Forelimb muscle (tissue), 1 donor: ENCODE measurements at places on chromosomes 7 and 10.

DNA sequence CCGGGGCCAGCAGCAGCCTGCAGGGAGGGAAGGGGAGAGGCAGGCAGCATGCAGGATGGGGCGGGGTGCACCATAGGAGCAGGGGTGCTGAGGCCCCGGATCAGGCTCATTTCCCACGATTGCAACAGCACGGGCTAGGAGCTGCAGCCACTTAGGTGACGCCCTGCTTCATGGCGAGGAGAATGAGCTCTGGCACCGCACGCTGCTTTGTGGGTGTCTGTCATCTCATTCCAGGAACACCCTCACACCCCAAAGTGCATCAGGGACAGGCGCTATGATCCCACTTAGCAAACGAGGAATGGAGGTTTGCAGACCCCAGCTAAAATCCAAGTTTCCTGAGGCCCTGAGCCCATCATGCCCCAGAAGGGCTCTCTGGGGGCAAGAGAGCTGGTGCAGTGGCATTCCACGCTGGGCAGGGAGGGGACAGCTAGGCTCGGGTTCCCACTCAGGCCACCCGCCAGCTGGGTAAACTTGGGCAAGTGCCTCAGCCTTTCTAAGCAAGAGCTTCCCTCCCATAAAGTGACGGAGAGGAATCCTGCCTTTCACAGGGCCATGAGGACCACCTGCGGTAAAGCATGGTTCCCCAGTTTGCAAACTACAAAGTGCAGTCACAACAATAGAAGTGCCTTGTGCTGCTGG is 9.3 kb downstream of the KCNH2 start:
- DNase-seq: no peak

- DNase-seq: no peak
Observed at GRCh38 chr7:112138938-112139337, 67.3 kb downstream of the DOCK4 start.

DNA sequence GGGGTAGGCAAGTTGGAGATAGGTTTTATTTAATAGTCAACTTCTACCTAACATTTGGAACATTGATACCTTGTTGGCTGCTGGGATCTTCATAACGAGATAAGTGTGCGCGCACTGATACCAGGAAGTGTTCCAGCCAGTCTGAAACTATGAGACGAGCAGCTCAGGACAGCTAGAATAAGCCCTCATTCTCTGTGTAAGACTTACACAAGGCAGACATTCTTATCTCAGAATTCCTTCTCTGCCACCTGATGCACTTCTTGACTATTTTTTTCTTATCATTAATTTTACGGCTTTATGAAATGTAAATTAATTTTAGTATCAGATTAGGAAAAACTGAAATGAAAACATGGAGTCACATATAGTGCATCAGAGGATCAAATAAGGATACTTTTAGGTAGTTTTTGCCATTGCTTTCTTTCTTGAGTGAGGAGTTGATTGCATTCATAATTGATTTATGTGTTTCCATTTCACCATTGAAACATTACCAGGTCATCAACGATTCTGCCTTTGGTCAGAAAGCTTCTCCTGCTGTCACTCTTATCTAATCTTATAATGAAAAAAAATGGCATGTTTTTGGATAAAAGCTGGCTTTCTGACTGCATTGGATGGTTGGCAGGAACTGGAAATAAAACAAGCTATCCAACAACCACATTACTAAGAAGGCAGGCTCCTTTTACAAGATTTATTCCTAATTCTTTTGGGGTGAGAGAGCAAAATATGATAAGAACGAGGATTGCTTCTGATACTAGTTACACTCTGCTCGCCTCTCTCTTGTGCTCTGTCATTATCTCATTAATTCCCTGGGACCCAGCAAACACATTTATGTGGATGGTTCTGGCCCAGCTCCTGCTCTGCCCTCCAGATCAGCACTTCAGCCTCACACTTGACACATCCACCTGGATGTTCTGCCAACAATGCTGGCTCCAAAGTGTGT is 40.4 kb upstream of the ABCB5 start:
- no peak for DNase-seq

GRCh38 chr7:114182837-114183236 is 231.8 kb upstream of the FOXP2 start:
- no peak for DNase-seq

- DNase-seq: no peak
Observed at GRCh38 chr10:102408131-102408727, 10.4 kb downstream of the PSD start.

GRCh38 chr10:17026686-17027485 is 102.7 kb downstream of the CUBN start:
- no peak for DNase-seq

DNA sequence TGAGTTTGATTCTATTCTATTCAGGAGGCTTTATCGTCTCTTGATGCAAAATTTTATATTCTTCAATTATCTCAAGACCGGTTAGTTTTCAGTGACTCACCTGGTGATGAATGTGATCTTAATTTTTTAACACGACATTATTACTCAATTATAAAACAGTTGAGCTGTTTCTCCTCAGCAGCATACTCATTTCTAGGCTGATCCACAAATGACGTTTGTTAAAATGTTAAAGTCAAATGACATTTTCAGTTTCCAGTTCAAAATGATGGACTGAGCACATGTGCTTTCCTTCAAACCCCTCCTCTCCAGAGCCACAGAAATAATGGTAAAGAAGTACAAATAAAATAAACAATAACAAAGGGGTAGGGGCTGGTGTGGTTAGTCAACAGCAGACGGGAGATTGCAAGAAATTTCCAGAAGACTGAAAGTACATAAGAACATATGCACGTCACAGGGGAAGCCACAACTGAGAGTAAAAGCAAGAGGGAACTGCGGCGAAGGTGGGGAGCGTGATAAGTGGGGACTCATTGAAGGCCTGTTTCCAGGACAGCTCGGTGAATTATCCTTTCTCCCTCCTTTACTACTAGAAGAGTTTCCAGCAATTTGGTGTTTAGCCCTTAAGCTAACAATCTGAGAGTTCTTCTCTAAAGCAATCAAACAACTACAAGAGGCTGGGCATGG is 10.9 kb downstream of the MACROH2A2 start:
- no peak for DNase-seq

GRCh38 chr10:69044546-69044945 is 43.4 kb upstream of the SRGN start:
- no peak for DNase-seq

DNA sequence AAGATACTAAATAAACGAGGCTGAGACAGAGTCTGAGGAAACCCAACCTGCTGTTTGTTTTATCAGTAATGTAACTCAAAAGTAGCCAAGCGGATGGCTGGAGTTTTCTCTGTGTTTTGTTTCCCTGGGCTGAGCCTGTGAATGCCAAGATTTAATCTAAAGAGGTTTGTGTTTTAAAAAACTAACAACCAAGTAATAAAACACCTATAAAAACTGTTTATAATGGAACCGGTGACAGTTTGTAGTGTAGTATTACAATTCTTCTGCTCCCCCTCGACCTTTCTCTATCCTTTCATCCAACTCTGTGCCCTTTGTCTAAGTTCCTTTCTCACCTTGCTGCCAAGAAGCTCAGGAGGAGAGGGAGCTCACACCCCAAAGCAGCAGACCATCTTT is 2.6 kb upstream of the KAT6B start:
- no peak for DNase-seq

DNA sequence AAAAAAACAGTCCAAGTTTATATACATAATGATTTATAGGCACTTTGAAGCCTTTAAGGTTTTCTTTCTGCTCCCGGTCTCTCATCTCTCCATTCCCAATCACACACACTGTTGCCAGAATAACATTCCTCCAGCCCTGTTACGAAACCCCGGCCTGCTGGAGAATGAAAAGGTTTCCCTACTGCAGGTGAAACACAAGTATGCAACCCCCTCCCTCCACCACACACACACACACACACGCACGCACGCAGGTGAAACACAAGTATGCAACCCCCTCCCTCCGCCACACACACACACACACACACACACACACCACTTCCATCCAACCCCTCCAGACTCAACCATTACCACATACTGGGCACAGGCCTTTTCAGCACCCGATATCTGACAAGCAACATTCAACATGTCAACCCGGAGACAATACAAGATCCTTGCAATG is 87.5 kb downstream of the PARD3 start:
- no peak for DNase-seq

DNA sequence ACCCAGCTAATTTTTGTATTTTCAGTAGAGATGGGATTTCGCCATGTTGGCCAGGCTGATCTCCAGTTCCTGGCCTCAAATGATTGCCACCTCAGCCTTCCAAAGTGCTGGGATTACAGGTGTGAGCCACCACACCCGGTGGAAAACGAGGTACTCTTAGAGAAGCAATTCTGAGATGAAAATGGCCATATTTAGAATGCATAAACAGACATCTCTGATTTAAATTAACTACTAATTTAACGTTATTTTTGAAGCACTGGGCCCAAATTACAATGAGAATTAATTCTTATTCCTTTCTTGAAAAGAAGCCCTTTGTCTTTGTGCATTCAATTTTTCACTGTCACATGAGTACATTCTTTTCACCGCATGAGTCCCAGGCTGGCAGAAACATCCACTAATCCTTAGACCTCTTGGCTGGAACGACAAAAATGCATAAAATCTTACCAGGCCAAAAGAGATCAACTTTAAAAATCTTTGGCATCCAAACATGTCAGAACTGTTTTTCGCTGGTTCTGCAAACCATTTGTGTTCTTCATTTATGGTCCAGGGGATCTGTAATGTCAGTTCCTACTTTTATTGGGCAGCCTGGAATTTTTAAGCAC is 60.1 kb upstream of the CAPZA2 start:
- no peak for DNase-seq

DNA sequence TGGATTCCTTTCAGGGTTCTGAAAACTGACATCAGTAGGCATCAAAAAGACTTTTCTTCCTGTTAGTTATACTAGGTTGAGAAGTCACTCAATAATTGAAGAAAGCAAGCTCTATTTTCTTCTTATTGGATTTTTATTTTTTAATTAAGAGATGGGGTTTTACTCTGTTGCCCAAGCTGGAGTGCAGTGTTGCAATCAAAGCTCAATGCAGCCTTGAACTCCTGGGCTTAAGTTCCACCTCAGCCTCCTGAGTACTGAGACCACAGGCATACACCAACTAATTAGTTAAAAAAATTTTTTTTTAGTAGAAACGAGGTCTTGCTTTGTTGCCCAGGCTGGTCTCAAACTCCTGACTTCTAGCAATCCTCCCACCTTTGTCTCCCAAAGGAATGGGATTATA is 28.0 kb downstream of the PIP4K2A start:
- no peak for DNase-seq

GRCh38 chr10:33015761-33016547 is 57.9 kb upstream of the ITGB1 start:
- no peak for DNase-seq

DNA sequence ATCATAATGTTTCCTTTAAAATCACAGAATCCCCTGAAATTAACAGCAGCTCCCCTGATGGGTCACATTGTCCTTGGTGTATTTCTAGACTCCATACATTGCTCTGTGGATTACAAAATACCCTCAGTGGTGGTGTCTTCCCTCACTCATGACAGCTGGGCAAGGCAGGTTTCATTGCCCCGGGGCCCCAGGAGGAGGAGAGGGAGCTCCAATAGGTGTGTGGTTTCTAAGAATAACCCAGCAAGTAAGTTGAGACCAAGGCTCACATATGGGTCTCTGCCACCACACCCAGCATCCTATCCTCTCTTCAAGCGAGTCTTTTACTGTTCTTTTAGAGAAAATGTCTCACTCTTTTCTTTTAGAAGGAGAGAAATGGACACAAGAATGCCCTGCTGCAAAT is 63.6 kb downstream of the PKD1L1 start:
- DNase-seq: no peak

- no peak for DNase-seq
Observed at GRCh38 chr10:9554321-9554720, 1463.4 kb upstream of the CELF2 start.

GRCh38 chr7:152000191-152000590 is 25.3 kb upstream of the GALNT11 start:
- no peak for DNase-seq

DNA sequence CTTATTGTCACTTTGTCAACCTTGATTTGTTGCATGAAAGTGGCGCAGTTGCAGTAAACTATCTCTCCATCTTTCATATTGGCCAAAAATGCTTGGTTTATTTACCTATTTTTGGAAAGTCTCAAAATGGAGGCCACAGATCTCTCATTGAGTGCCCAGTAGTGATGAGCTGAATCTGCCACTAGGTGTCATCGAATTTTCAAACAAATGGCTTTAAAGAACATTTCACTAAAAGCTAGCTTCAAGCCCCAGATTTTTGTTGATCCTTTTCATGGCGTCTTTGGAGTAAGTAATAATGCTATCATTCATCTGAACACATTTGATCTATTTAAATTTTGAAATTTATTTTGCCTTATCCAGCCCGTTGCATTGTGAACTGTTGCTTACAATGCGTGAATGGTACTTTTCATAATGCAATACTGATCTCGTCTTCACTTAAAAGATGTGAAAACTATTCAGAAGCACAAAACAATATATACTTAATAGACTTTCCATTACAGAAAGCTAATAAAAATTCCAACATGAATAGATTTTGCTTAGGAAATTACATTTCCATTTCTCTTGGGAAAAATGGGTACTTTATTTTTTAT is 236.2 kb downstream of the DNAJB9 start:
- no peak for DNase-seq

- DNase-seq: no peak
Observed at GRCh38 chr7:100793806-100794660, 33.3 kb downstream of the EPHB4 start.

DNA sequence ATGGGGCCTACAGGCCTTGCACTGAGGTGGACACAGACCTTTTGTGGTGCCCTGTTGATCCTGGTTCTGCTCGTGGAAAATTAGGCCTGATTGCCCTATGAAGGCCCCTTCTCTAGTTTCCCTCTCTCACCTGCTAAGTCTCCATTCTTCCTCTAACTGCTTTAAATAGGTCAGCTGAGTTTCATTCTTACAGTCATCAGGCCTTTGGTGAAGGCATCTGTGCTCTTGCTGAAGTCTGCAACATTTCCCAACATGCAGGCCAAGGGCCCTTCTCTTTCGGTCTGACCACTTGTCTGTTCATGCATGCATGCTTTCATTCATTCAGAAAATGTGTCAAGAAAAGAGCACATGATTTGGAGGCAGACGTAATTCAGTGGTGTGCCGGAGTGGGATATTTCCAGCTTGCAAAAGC is 244.0 kb downstream of the BUB3 start:
- no peak for DNase-seq

- DNase-seq: no peak
Observed at GRCh38 chr10:22433875-22434274, 88.6 kb downstream of the SPAG6 start.

- no peak for DNase-seq
Observed at GRCh38 chr7:79781716-79782115, 328.2 kb upstream of the MAGI2 start.

- DNase-seq: no peak
Observed at GRCh38 chr7:79050603-79051002, 402.9 kb downstream of the MAGI2 start.

DNA sequence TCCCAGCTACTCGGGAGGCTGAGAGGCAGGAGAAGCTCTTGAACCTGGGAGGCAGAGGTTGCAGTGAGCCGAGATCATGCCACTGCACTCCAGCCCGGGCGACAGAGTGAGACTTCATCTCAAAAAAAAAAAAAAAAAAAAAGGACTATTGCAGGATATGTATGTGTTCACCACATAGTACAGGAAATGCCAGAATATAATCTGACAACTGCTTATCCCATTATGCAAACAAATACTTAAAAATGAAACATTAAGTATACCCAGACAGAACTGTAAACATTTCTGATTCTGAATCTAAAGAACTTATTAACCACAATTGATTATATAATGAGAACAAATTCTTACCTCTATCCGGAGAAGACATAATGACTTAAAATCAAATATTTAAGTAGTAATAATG is 18.7 kb downstream of the DKK1 start:
- DNase-seq: no peak

- no peak for DNase-seq
Observed at GRCh38 chr10:15624401-15625196, 95.1 kb downstream of the ITGA8 start.
